ENCODE measurements at places on chromosomes 4 and X. TPM values are rescaled to one million over a fixed set of nuclear protein-coding genes. Genes with fewer than 3 reads are reported as not detected.
A peak's percentile ranks its signal among the peaks of the same experiment; 100 is the strongest.

The DEFB131A gene
- not detected for polyA plus RNA-seq

The CLCN5 gene
- 1.5 TPM for polyA plus RNA-seq

The ZNF157 gene
- 0.16 TPM for polyA plus RNA-seq

- no peak for DNase-seq
Measured at GRCh38 chr4:157223456-157223855, 2.9 kb downstream of the GRIA2 start.

DNA sequence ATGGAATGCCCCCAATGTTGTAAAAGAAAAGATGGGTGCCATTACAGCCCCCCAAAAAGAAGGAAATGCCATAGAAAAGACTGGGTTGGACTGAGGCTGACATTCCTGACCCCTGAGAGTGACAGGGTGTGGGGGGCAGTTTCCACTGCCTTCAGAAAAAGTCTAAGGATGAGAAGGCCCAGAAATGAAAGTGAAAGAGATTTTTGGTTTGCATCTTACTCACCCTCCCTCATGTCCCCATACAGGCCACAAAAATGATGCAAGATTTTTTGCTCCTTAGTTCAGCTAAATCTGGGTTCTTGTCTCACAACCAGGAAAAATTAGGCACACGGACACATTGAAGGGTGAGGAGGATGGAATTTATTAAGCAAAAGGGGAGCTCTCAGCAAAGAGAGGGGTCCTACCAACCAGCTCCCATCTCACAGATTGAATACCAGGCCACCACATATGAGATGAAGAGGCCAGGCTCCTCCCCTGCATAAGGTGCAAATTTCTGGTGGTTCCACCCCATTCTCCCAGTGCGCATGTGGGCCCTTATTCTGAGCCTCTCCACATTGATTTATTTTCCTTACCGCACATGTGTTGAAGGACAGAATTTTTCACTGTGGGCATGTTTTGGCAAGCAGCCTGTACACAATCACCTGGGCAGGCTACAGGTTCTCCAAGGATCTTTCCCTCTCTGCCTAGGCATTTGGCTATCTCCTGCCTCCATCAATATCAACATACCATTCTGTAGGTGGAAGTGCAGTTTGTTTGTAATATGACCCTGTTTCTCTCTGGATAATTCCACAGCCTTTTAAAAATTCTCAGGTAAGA is 18.8 kb downstream of the PPP4R3C start:
- DNase-seq, result no peak

DNA sequence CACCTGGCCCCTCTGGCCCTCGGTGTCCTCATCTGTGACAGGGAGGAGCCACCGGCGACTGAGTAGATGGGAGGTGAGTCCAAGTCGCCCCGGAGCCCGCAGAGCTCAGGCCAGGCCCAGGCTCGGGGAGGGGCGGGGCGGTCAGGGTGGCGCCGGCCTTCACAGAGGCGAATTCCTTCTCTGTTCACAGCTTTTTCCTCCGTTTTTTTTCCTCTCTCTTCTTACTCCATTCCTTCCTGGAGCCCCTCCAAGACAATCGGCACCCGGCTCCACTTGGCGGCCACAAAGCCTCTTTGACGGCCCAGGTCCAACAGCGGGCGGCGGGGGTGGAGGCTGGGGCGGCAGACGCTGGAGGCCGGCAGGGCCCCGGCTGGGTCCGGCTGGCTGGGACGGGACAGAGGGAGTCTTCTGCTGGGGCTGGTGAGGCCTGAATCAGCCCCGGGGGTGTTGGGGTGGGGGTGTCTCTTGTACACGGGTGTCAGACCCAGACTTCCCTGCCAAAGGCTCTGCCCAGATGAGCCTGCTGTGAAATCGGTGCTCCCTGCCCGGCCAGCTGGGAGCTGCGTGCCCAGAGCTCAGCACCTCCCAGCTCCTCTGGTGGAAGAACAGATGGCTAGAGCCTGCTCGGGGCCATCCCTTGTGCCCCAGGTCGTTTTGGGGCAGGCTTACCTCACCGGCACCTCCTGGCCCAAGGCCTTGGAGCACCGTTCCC is 22.6 kb downstream of the FGFRL1 start:
- DNase-seq, result no peak

DNA sequence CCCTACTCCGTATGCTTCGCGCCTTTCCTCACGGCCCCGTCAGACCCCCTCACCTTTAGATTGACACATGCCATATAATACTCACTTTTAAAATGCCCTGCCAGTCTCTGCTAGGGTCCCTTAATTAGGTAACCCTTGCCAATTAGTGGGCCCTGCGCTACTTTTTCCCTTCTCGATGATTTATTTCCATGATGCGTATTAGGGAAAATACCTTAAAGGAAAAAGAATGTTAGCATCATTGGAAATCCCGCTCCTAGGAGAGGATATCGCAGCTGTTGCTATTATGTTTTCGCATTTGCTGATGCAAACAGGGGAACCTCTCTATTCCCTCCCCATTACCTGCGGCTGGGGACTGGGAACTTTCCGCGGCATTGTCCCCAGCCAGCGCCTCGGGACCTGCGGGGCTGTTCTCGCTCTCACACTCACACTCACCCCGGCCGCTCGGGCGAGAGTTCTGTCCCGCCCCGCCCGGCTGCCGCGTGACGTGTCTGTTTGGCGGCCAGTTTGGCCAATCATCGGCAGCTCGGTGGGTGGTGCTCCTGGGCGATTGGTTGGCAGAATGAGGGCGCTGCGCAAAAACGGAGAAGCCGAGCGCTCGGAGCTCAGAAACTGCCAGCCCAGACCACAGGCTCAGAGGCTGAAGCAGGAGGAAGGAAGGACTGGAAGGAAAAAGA is at the start of gene PCDH10:
PCDH10 (plus strand) TSS at position 605 of the 674 bp plus-strand sequence. CDS start 847 bp downstream, outside the sequence.
- peak; percentile 80 for DNase-seq

DNA sequence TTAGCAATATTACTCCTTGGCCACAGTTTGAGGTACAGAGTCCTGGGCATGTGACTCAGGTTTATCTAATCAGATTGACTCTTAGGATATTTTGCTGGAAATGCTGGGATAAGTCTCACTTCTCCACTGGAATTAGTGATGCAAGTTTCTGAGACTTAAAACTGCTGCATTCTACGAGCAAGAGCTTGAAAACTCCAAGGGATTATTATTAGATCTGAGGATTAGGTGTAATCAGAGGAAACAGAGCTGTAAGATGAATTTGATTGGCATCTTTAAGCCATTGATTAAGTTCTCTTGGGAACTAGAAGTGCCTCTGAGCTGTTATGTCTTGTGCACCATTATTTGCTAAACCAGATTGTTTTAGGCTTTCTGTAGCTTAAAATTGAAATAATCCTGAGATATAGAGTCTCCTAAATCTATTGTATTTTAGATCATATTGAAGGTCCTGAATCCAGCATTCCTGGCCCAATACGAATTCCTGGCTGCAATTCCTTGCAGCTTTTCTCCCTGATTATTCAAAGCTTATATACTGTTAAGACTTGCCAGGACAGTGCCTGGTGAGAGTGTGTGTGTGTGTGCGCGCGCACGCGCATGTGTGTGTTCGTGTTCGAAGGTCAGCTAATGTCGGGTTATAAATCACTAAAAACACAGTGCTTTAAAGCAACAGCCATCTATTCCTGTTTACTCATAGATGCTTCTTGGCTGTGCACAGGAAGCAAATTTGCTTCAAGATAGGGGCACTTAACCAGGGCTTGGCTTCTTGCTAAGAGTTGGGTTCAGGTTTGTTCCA is 735.1 kb downstream of the STIM2 start:
- no peak for DNase-seq

DNA sequence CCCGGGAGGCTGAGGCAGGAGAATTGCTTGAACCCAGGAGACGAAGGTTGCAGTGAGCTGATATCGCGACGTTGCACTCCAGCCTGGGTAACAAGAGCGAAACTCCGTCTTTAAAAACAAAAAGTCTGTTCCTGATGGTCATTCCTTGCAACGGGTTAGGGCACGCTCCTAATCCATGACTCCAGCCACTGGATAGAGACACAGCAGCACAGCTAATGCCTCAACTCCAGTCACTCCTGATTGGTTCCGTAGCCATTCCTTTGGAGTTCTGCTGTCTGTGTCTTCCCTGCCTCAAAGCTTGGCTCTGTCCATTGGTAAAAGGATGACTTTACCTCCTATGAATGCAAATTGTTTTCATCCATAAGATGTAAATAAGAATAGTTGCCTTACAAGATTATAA is 44.3 kb upstream of the FAM9A start:
- no peak for DNase-seq

The CYSLTR1 gene
- polyA plus RNA-seq, result 10.5 TPM

GRCh38 chr4:168570466-168570865 is 73.6 kb downstream of the PALLD start:
- no peak for DNase-seq

The HPGD gene
- 7.5 TPM for polyA plus RNA-seq

The WNK3 gene
- 0.06 TPM for polyA plus RNA-seq

DNA sequence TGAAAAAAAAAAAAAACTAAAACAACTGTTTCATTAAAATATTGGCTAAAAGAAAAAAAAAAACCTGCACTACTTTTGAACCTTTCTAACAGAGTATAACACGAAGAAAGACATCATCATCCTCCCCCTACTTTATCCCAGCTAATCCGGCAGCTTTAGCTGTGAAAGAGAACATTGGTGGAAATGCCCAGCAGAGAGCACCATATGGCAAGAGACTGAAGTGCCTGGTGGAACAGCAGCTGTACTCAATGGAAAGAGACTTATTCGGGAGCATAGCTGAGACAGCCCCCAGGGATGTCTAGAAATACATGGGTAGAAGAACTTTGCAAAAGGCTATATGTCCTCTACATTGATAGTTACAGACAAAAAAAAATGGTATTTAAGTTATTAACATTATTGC is 30.3 kb downstream of the STPG2 start:
- DNase-seq, result no peak

The LRRC66 gene
- 0.09 TPM for polyA plus RNA-seq

DNA sequence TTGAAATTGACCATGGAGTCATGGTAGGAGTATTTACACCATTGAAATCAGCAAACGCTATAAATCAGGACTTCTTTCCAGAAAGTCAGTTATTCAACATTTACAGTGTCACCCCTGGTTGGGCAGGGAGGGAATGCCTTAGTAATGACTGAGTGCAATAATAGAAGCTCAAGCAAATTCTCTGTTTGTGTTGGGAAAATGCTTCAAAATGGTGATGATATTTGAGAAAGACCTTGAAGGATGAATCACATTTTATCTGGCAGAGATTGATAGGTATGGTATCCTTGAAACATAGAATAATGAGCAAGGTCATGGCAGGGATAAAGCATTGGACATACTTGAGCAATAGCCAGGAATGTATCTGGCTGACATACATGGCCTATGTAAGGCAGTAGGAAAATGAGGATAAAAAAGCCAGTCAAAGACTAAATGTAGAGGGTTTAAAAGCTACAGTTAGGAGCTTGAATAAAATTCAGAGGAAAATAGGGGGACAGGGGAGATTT is 248.7 kb downstream of the FMR1NB start:
- no peak for DNase-seq

GRCh38 chrX:57137501-57137900 is 304 bp upstream of the SPIN2A start:
- DNase-seq, result no peak

DNA sequence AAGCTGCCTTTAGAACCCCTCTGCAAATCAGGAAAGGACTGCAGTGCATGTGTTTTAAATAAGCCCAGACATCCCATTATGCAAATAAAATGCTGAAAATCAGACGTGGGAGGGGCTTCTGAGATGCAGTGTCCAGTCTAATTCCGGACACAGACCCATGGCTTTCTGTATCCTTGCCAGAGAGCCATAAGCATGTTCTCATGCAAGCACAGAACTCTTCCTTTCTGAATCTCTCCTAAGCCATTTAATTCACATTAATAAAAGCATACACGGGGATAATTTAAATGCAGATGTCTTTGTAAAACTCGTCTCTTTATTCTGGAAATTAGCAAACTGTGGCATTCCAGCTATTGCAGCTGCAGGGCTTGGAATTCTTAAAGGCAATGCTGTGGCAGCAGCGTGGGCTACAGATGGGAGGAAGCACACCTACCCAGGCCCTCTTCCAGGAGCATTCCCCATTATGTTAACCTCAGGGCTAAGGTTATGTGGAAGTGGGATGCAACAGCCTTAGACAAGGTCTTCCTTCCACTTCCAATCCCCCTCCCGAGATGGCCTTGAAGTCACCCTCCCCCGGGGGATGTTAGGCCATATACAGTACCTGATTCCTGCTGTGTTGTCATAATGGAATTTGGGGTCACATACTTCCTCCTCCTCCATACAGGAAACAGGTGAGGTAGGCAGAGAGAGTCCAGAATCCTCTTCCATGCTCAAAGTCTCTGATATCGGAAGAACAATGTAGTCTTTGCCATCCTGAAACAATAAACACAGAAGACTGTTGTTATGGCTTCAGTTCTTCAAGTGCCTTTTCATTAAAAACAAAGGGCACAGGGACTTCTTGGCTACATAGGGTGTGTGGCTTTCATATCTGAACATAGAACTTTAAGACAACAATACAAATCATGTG is 38.1 kb downstream of the KDR start:
- no peak for DNase-seq

GRCh38 chr4:174716986-174717770 is 111.9 kb downstream of the GLRA3 start:
- DNase-seq, result no peak

DNA sequence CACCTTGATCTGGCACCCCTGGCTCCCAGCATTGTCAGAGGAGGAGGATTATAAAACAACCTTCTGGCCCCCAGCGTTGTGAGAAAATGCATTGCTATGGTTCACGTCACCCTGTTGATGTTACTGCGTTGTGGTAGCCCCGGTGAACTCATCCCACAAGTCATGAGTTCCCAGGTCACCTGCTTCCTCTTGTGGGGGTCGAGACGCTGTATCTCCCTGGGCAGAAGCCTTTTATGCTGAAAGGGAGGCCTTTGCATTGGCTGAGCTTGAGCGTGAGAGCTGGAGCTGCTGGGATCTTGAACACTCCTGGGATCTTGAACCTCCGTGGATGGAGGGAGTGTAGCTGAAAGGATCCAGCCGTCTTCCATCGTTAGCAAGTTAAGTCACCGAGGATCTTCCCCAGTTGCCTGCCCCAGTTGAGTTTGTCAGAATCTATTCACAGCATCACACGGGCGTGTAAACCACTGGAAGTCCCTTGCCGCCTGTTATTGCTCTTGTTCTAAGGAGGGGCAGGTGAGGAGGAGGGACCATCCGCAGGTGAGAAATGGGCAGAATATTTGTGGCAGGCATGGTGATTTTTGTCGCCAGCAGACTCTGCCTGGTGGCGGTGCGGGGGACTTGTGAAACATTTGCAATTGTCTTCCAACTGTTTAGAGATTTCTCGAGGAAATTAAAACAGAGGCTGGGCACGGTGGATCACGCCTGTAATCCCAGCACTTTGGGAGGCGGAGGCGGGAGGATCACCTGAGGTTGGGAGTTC is 299.9 kb downstream of the ASMT start:
- DNase-seq, result no peak

GRCh38 chr4:10872833-10873517 is 188.4 kb upstream of the CLNK start:
- no peak for DNase-seq

The NAP1L3 gene
- 1.9 TPM for polyA plus RNA-seq

DNA sequence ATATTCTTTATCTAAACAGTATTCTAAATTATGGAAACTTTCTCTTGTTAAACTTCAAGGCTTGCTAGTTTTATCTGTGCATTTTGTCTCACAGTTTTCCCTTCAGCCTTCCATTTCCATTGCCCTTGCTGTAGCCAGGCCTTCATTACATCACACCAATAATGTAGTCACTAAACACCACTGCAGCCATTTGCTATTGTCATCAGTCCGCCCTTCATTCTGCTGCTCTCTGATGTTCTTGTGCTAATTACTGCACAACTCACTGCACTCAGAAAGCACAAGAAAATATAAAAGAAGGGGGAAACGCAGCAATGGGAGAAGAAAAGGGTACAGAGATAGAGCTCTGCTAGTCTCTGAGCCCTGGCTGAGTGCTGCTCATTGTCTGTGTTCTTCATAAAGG is 239.6 kb upstream of the FSTL5 start:
- no peak for DNase-seq

Measured in spleen (tissue), 13 donors.